Stimulated activated CD8-positive, alpha-beta memory T cell treated with anti-CD3 and anti-CD28 coated beads, Interleukin-7, amount 100 ng/mL, for 1 hour (primary cell): ENCODE measurements at places on chromosomes 4 and X.

DNA sequence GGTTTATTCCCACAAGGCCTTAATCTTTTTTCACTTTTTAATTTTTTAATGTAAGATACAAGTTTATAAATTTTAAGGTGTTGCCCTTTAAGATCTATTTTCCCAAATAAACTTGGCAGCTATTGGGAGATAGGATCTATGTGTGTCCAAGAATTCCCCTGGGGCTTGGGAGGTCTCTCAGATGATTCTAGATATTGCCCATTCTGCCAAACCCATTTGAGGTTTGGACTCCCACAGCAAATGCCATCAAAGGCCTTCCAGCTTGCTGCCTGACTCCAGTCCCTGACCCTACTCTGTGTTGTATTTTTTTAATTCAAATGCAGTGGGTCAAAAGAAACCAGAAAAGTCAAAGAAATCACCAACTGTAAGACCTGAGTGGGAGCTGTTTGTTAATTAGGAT lies 120.0 kb upstream of the CHRDL1 start:
- DNase-seq = no peak

- no peak for DNase-seq
These were observed 634 bp downstream of the APOO start for GRCh38 chrX:23907111-23907497.

GRCh38 chrX:3216581-3217180 lies 129.8 kb downstream of the MXRA5 start:
- no peak for DNase-seq

DNA sequence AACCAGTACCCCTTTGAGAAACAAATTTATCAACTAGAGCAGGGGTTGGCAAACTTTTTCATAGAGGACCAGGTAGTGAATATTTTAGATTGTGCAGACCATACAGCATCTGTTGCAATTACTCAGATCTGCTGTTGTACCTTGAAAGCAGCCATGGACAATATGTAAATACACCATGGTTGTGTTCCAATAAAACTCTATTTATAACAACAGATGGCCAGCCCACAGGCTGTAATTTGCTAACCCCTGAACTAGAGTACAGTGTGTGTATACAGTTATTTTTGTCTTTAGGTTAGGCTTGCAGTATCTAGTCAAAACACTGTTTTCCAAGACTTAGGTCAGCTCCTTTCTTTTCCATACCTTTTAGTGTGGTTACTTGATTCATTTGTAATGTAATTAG lies 54.4 kb downstream of the PHKA1 start:
- DNase-seq = no peak

DNA sequence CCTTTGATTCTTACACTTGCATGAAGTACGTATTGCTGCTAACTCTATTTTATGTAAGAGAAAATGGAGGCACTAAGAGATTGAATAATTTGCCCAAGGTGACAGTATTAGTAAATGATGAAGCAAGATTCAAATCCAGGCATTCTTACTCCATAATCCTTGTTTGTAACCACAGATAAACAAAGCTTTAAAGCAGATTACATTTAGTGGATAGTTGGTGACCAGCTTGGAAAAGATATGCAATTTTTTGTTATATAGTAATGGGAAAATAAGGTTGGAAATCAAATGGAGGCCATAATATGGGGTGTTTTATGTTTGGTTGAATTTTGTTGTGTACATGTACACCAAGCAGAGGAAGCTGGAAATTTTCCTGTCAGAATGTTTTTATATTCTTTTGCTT lies 30.8 kb downstream of the MND1 start:
- DNase-seq = no peak

DNA sequence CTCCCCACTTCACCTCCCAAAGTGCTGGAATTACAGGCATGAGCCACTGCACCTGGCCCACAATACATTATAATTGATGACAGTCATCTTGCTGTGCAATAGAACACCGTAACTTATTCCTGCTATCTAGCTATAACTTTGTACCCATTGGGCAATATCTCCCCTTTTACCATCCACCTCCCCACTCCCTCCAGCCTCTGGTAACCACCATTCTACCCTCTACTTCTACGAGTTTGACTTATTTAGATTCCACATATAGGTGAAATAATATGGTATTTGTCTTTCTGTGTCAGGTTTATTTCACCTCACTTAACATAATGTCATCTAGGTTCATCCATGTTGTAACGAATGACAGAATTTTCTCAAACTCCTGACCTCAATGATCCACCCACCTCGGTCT lies 8.2 kb upstream of the TEX11 start:
- no peak for DNase-seq

- no peak for DNase-seq
These were observed 28.3 kb upstream of the DRP2 start for GRCh38 chrX:101191217-101191750.

- no peak for DNase-seq
These were observed 88.0 kb upstream of the TRIM2 start for GRCh38 chr4:153116291-153116680.

DNA sequence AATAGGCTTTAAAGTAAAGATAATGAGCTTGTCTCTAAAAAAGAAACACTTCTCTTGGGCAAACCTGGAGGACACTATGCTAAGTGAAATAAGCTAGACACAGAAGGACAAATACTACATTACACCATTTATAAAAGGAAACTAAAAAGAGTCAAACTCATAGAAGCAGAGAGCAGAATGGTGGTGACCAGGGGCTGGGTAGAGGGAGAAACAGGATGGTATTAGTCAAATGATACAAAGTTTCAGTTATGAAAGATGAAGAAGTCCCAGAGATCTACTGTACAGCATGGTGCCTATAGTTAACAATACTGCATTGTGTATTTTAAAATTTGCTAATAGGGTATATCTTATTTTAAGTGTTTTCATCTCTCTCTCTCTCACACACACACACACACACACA lies 28.5 kb downstream of the ACSL4 start:
- DNase-seq = no peak

- no peak for DNase-seq
These were observed 46.7 kb downstream of the ARL9 start for GRCh38 chr4:56552273-56552672.

GRCh38 chrX:111083081-111083480 lies 12.9 kb upstream of the PAK3 start:
- DNase-seq = no peak
